ENCODE measurements at places on chromosomes 4 and X.

DNA sequence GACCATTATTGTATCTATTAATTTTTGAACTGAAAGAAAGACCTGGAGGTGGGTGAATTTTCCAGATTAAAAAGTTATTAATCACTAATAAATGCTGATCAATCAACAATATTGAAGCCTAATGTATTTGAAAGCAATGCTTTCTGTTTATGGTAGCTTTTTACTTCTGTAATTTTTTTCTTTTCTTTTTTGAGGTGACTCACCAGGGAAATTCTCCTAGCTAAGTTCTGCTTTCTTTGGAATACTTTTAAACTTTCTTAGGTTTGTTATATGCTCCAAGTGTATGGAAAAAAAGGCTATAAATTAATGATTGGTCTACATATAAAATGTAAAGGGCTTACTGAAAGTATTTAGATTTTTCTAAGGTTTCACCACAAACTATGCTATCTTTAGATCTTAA lies 94.2 kb downstream of the MBNL3 start:
- DNase-seq, result no peak

- no peak for DNase-seq
Observed at GRCh38 chr4:139886798-139887197, 221.2 kb downstream of the MGST2 start.

DNA sequence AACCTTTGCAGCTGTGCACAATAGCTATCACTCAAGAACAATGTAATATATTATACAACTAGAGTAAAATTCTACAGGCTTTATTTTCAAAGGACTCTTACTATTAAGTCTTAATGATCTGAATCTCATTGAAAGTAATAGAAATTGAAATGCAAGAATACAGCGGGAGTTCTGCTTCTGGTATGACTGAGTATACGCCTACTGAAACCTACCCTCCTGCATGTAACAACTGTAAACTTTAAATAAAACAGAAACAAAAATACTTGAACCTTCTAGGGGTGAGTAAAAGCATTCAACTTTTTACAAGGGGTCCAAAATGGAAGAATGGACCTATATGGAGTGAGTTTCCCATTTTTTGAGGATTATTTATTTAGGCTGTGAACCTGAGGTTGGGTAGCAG lies 13.5 kb downstream of the DCHS2 start:
- DNase-seq, result no peak

DNA sequence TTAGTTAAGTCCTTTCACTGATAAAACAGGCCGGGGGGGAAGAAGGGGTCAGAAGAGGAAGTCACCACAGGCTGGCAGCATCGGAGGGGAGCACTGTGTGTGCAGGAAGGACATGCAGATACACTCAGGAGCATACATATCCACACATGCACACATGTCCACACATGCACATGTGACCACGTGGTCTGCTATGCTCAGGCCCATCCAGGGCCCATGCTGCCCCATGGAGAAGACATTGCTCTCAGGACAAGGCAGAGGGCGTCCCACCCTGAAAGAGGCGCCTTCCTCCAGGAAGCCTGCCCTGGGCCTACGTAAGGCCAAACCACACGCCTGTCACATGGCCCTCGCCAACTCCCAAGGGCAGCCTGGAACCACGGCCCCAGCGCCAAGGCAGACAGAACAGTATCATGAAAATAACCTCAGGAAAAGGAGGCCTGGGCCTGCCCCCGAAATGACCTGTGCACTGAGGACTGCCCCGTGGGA lies 15.8 kb downstream of the WDR1 start:
- DNase-seq, result no peak

DNA sequence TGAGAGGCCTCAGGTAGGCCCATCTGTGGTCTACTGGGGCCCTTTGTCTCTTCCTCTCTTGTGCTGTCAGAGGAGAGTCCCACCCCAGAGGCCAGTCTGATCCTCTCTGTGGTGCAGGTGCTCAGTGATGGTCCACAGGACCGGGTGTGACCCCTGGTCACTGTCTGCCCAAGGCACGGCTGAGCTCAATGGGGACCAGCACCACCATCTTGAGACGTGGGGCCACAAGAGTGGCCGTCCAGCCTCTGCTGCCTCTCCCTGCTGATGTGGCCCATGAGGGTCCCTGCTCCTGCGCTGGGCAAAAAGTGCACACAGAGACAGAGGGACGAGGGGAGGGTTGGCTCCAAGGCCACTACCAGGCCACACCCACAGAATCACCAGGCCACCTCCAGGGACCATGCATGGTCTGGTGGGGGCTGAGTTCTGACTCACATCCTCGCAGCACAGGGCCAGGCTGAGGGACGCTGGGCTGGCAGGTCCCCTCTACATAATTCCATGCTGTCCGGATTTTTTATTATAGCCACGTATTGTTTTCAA lies 88.3 kb downstream of the FAM53A start:
- DNase-seq, result no peak

DNA sequence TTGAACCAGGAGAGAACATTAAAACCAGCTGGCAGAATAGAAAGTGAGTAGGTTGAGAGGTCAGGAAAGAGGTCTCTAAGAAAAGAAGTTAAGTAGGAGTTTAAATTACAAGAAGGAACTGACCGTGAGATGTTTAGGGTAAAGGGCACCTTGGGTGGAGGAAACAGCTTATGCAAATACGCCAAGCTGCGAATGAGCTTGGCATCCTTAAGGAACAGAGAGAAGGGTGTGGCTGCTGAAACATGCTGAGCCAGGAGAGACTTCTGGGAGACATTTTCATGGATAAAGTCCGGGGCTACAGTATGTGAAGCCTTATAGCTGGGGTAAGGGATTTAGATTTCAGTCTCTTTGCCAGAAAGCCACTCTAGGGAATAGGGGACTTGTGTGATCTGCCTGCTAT lies 249.1 kb downstream of the KCNIP4 start:
- DNase-seq, result no peak

- no peak for DNase-seq
Observed at GRCh38 chr4:104964410-104965175, 182.1 kb upstream of the TET2 start.

- no peak for DNase-seq
Observed at GRCh38 chr4:118964891-118965411, 76.3 kb downstream of the SYNPO2 start.

GRCh38 chr4:109614015-109614414 lies 54.0 kb downstream of the MCUB start:
- no peak for DNase-seq

DNA sequence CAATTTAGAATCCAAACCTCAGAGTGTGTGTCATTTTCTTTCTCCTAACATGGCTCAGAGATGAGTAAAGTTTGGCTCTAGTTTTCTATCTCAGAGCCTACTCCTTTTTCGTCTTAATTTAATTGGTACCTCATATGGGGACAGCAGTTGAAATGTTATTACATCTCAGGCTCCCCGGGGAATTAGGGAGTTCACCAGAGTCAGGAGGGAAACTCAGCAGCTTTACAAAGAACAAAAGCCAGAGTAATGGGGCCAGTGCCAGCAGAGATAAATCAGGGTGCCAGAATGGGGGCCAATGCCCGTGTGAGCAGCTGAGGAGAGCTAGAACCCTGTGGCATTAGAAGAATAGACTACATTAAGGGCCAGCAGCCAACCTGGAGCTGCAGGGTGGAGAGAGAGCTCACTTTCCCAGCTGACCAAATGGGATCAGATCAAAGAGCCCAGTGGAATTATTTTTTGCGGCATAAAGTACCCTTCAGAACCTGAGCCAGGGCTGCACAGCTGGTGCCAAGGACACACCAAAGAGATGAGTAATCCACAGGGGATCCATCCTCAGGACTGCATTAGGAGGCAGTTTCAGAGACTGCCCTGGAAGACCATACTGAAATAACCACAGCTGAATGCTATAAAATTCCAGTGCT lies 207.1 kb upstream of the DKK2 start:
- no peak for DNase-seq

DNA sequence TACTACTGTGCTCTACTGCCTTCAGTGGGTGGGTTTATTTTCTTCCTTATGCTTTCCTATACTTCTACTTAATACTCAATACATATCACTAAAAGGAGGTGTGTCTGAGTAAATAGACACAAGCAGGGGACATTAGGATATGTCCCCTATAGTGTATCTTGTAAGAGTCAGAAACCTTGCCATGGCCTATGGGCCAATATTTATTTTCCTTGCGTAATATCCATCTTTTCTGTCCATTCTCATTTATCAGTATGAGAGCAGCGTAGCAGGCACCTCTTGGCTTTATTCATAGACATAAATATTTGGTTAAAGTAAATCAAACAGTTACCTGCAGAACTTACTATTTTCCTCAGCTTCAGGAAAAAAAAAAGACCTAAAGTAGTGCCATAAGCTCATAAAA lies 46.6 kb upstream of the PHF8 start:
- no peak for DNase-seq

GRCh38 chrX:15398874-15399273 lies 14.7 kb upstream of the VEGFD start:
- DNase-seq, result no peak

DNA sequence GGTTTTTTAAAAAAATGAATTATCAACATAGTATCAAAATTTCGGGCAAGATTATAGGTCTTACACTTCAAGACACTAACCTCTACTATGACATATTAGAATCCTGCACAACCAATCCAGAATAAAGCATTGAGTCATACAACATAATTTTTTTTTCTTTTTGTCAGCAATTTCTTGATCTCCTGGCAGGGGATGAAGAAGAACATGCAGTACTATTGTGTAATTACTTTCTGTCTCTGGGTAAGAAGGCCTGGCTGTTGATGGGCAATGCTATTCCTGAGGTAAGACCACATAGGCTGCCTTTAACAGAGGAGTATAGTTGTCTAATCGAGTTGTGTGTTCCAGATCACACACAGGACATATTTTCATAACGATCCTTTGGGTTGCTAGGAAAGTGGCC lies 67.5 kb downstream of the FBXL5 start:
- DNase-seq, result no peak

GRCh38 chr4:153948041-153948440 lies 159.2 kb upstream of the SFRP2 start:
- DNase-seq, result no peak

GRCh38 chr4:1006856-1007255 lies 4.6 kb upstream of the FGFRL1 start:
- no peak for DNase-seq

DNA sequence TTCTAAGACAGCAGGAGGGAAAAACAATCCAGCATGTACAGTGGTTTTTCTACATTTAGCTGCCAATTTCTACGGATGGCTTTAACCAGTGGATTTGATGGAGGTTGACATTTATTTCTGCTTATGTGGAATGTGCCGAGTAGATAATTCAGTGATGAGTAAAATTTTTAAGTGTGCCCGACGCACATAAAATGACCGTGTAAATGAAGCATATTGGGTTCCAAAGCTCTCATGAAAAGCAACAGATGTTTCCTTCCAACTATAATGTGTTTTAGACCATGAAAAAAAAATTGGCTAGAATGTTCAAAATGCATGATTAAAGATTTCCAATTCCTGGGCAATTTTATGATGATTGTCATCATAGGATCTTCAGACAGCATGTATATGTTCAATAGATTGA lies 14.1 kb downstream of the INPP4B start:
- no peak for DNase-seq

- no peak for DNase-seq
Observed at GRCh38 chr4:174423257-174423944, 98.9 kb downstream of the HPGD start.

DNA sequence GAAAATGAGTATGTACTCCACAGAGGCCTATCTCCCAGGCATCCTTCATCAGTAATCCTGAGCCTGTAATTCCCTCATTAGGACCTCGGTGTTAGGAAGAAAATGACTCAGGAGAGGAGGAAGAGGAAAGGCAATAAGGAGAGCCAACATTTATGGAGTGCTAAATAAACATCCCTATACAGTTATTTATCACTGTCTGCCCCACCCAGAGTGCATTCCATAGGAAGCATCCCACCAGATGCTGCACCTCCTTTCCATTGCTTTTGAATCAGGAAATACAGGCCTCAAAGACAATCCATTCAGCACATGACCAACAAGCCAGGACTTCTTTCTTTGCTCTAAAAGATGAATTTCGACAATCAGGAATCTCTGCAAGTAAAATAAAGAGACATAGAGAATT lies 47.6 kb downstream of the USP38 start:
- DNase-seq, result no peak

- no peak for DNase-seq
Observed at GRCh38 chr4:187317799-187318198, 594.1 kb upstream of the FAT1 start.

DNA sequence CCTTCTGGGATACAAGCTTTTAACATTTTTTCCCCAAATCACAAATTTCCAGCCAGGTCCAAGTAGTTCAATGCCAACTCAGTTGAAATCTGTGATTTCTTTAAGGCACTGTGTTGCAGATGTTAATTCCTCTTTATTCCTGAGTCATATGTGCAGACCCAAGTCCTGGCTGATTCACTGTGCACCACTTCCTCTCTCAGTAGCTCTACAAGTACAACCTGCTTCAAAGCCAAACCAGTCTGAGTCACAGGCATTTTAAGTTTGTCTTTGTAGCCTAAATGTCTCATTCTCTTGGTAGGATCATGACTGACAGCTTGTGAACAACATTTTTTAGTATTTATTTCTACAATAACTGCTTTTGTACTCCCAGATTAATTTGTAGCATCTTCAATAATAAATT lies 165.6 kb upstream of the S100G start:
- no peak for DNase-seq

- peak; percentile 14 for DNase-seq
Observed at GRCh38 chr4:75696071-75696470, 22.9 kb upstream of the G3BP2 start.

Data from NCI-H510A treated with DMSO at 0.1 percent for 48 hours (cell line).